ENCODE measurements at places on chromosomes 5 and 9. TPM values are rescaled to one million over a fixed set of nuclear protein-coding genes. Genes with fewer than 3 reads are reported as not detected.

GRCh38 chr5:105730982-105731381 is 1939.8 kb downstream of the EFNA5 start:
- peaks cover 5% of the 10 kb centered on the region for H3K4me1 ChIP-seq
- DNase-seq: no peak
- no peak overlapping the region for H3K27ac ChIP-seq
- H3K36me3 ChIP-seq: no peaks in the 10 kb centered on the region
- H3K27me3 ChIP-seq: no peaks in the 10 kb centered on the region

DNA sequence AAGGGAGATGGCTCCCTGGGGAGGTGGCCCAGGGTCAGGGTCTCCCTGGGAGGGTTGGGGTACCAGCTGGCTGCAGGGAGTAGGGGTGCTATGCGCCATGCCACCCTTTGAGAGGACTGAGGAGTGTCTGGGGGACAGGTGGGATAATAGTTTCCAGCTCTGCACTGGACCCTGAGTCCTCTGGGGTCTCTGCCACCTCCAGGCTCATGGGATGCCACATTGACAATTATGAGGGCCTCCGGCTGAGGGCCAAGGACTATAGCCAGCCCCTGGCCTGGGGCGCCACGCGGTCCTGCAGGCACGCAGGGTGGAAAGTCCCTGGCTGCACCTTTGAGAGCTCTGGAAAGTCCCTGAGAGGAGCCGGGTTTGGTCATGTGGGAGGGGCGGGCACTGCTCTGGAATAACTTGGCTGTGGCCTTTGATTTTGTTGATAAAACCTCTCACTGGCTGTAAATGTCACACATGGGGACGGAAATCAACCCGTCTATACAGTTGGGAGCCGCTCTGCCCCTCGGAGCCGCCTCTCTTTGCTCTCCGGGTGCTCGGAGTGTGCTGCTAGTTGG is 16.0 kb downstream of the TRAF2 start:
- DNase-seq: no peak
- peaks cover 15% of the 10 kb centered on the region for H3K36me3 ChIP-seq
- H3K27me3 ChIP-seq: no peaks in the 10 kb centered on the region
- peaks cover 21% of the 10 kb centered on the region for H3K4me1 ChIP-seq
- peak overlapping the region; percentile 72 for H3K27ac ChIP-seq

GRCh38 chr9:91162784-91163443 is 198.8 kb downstream of the AUH start:
- peak; percentile 80 for DNase-seq
- H3K27me3 ChIP-seq: no peaks in the 10 kb centered on the region
- H3K36me3 ChIP-seq: no peaks in the 10 kb centered on the region
- H3K4me3 ChIP-seq: no peak overlapping the region
- peaks cover 58% of the 10 kb centered on the region for H3K4me1 ChIP-seq

DNA sequence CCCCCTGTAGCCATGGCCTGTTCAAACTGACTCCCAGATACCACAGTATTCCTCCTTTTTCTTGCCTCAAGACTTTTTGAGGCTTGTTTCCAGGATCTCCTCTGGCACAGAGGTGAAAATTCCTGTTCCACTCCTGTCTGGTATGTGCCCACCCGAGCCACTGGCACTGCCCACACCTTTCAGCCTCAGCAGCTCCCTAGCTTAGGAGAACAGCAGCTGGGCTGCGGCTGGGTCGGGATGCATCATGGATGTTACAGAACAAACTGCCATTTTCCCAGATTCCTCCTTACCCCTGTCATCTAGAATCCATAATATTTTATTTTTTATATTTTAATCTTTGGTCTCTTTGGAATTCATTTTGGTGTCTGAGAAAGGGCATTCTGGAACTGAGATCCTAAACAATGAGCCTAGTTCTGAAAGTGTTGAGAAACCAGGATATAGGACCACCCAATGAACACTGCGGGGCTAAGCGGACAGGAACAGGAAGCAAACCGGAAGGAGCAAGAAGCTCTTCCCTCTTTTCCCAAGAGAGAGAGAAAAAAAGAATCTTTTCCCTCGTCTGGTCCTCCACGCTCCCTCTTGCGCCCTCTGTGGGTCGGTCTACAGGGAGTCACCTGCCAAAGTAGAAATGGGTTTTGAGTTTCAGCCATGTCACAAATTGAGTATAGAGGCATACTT is 12.5 kb downstream of the OR2S2 start:
- peak; percentile 92 for DNase-seq
- H3K36me3 ChIP-seq: peaks cover 1% of the 10 kb centered on the region
- peak overlapping the region; percentile 58 for H3K4me3 ChIP-seq
- H3K27me3 ChIP-seq: no peaks in the 10 kb centered on the region
- peak overlapping the region; percentile 86 for H3K27ac ChIP-seq

DNA sequence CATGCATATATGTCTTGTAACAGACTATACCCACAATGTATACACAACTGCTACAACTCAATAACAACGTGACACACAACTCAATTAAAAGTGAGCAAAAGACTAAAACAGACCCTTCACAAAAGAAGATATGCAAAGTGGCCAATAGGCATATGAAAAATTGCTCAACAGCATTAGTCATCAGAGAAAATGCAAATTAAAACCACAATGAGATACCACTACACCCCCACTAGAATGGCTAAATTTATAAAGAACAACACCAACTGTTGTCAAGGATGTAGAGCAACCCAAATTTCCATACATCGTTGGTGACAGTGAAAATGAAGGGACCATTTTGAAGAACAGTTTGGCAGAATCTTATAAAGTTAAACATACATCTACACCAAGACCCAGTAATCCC is 38.9 kb downstream of the GABRB2 start:
- H3K27ac ChIP-seq: no peak overlapping the region
- no peak overlapping the region for H3K4me3 ChIP-seq
- DNase-seq: no peak
- no peaks in the 10 kb centered on the region for H3K4me1 ChIP-seq

DNA sequence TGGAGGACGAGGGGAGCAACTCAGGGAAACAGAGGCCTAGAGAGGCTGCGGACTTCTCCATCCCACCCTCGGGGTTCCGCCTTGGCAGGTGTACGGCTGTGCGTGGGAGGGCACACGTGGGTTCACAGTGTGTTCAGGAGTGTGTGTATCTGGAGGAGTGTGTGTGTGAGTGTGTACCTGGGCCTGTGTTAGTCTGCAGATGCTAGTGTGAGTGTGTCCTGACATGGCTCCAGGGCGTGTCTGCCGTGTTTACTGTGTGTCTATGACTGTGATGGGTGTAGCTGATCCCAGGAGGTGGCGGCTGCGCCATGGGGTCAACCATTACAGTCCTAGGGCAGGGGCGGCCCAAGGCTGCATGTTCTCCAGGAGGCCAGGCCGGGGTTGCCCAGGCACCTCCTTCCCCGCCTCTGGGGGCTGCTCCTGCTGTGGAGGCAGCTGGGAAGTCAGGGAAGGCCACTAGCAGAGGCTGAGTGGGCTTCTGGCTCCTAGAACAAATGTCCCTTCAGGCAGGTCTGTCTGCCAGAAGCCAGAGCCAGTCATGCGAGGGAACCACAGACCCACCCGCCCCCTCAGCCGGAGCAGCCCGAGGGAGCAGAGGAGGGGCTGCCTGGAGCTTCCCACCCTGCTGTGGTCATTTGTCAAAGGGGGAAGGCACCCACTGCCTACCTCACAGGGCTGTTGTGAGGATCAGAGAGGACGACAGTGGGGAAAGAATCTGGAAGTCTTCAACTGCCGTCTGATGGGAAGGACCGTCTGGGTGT is 21.4 kb downstream of the CRB2 start:
- peaks cover 4% of the 10 kb centered on the region for H3K27me3 ChIP-seq
- no peaks in the 10 kb centered on the region for H3K36me3 ChIP-seq
- DNase-seq: no peak
- H3K27ac ChIP-seq: no peak overlapping the region
- no peak overlapping the region for H3K4me3 ChIP-seq
- H3K4me1 ChIP-seq: peaks cover 34% of the 10 kb centered on the region

DNA sequence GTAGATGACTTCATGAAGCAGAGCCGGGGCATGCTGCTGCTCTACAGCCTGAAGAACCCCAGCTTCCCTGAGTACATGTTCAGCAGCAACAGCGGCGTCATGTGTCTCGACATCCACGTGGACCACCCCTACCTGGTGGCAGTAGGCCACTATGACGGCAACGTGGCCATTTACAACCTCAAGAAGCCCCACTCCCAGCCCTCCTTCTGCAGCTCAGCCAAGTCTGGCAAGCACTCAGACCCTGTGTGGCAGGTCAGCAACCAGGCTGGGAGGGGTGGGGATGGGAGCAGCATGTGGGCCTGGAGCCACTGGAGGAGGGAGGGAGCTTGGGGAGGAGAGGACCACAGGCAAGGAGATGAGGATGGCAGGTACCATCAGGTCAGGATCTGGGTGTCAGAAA is 16.2 kb downstream of the ENHO start:
- H3K4me1 ChIP-seq: no peaks in the 10 kb centered on the region
- no peak overlapping the region for H3K27ac ChIP-seq
- peaks cover 58% of the 10 kb centered on the region for H3K27me3 ChIP-seq
- no peak for DNase-seq

- peak overlapping the region; percentile 29 for H3K27ac ChIP-seq
- H3K4me3 ChIP-seq: peak overlapping the region; percentile 83
- no peaks in the 10 kb centered on the region for H3K27me3 ChIP-seq
- no peaks in the 10 kb centered on the region for H3K36me3 ChIP-seq
- DNase-seq: no peak
Measured at GRCh38 chr5:148827723-148828122, 1.3 kb downstream of the ADRB2 start.

GRCh38 chr5:176162888-176163287 is 75.3 kb upstream of the SIMC1 start:
- H3K27ac ChIP-seq: no peak overlapping the region
- H3K4me3 ChIP-seq: no peak overlapping the region
- H3K27me3 ChIP-seq: peaks cover 32% of the 10 kb centered on the region
- no peak for DNase-seq
- no peaks in the 10 kb centered on the region for H3K4me1 ChIP-seq

- H3K4me1 ChIP-seq: peaks cover 77% of the 10 kb centered on the region
- peak overlapping the region; percentile 38 for H3K4me3 ChIP-seq
- H3K27me3 ChIP-seq: no peaks in the 10 kb centered on the region
Measured at GRCh38 chr5:72125941-72126620, 18.8 kb downstream of the MAP1B start.

DNA sequence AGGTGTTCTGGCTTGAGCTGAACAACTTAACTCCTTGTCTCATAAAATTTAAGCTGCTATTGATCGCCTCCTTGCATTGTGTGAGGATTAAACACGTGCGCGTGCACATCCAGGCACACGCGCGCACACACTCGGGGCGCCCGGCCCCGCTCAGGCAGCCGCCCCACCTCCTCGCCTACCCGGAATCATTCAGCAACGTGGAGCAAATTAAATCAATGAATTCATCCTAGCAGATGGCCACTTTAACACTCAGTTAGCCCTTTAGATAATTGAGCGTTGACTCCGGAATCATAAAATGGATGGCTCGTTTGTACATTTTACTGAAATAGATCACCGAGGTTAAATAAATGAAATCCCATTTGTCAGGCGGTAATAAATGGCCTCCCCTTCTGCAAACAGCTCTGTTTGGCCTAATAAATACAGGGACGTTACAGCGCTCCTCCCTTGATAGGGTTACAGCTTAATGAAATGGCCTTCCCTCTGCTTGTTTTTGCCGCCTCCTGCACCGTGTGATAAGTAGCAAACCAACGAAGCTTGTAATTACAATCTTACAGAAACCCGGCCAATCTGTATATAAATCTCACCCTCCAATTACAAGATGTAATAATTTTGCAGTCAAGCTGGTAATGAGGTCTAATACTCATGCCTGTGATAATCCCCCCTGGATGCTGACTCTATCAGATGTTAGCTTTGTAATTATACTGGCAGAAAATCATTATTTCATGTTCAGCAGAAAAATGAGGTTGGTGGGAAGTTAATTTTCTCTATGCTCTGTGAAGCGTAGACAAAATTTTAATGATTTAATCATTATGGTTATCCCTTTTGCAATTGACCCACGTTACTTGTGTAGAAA is 229.7 kb upstream of the IRX4 start:
- no peaks in the 10 kb centered on the region for H3K36me3 ChIP-seq
- no peak for DNase-seq
- H3K27ac ChIP-seq: no peak overlapping the region
- no peaks in the 10 kb centered on the region for H3K27me3 ChIP-seq
- no peak overlapping the region for H3K4me3 ChIP-seq

- no peak overlapping the region for H3K4me3 ChIP-seq
- H3K27ac ChIP-seq: no peak overlapping the region
- H3K4me1 ChIP-seq: no peaks in the 10 kb centered on the region
- H3K27me3 ChIP-seq: no peaks in the 10 kb centered on the region
- peaks cover 10% of the 10 kb centered on the region for H3K36me3 ChIP-seq
Measured at GRCh38 chr9:3887221-3887653, 361.4 kb upstream of the RFX3 start.

DNA sequence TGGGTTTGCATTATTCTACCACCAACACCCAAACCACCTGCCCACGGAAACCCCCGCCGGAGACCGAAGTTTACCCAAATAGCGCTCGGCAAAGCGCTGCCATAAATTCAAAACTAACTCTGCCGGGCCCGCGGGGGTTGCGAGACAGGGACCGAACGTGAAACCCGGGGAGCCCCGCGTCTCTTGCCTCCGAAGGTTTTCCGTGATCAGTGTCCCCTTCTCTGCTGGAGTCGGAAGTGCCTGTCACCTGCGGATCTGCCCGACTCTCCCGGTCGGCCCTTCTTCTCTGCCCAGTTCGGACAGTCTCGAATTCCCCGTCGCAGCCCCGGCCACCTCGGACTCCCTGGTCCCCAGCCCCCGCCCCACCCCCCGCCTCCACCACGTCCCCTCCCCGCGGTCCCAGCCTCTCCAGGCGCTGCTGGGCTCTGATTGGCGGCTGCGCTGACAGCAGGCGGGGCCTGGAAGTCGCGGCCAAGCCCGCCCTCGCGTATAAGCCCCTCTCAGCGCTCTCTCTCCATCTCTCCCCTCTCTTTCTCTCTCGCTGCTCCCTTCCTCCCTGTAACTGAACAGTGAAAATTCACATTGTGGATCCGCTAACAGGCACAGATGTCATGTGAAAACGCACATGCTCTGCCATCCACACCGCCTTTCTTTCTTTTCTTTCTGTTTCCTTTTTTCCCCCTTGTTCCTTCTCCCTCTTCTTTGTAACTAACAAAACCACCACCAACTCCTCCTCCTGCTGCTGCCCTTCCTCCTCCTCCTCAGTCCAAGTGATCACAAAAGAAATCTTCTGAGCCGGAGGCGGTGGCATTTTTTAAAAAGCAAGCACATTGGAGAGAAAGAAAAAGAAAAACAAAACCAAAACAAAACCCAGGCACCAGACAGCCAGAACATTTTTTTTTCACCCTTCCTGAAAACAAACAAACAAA is at the start of gene RORB:
Gene RORB (plus strand): TSS at position 517 of the 929 bp plus-strand sequence. CDS start 642 bp downstream, outside the sequence.
- H3K4me3 ChIP-seq: peak within 1 kb of the TSS; percentile 86
- peaks cover 68% of the 10 kb centered on the region for H3K27me3 ChIP-seq
- H3K36me3 ChIP-seq: no peaks in the 10 kb centered on the region
- no peak for DNase-seq

DNA sequence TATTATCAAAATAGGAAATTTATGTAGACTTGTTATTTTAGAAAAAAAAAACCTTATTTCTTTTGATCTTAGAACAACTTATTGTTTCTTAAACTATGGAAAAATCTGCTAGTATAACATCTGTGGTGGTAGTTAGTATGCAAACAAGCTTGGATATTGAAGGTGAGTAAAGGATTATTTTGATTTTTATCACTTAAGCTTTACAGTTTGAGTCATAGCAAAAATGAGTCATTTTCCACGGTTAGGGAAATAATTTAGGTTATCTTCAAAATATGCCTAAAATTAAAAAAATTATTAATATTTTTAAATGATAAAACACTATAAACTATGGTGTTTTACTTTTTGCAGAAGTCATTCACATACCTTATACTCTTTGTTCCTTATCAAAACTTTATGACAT is 107.2 kb upstream of the DHFR start:
- DNase-seq: no peak
- H3K36me3 ChIP-seq: peaks cover 5% of the 10 kb centered on the region
- no peaks in the 10 kb centered on the region for H3K27me3 ChIP-seq
- H3K4me1 ChIP-seq: no peaks in the 10 kb centered on the region
- H3K4me3 ChIP-seq: no peak overlapping the region

RNF38 gene
- total RNA-seq: 31.1 TPM

C5orf22 gene
- total RNA-seq: 27.9 TPM

ISOC1 gene
- 7.2 TPM for total RNA-seq

NTNG2 gene
- 6.7 TPM for total RNA-seq

SOWAHA gene
- total RNA-seq: not detected

Data from osteocyte (in vitro differentiated cells).